ENCODE measurements at places on chromosomes 16 and 17.

DNA sequence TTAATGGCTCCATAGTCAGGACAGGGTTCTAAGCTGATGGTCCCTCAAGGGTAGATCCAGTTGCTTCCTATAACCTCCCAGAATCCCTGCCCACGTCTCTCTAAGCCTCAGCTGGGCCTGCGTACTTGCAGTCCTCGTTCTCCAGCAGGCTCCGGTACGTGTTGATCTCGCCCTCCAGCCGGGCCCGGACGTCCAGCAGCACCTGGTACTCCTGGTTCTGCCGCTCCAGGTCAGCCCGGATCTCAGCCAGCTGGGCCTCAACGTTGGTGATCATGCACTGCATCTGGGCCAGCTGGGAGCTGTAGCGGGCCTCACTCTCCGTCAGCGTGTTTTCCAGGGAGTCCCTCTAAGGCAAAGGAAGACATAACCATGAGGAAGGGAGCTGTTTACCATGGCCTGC, 4.5 kb downstream of the KRT32 start:
- no peak for DNase-seq

- no peak for DNase-seq
These were observed 27.4 kb downstream of the GRB7 start for GRCh38 chr17:39765175-39765574.

DNA sequence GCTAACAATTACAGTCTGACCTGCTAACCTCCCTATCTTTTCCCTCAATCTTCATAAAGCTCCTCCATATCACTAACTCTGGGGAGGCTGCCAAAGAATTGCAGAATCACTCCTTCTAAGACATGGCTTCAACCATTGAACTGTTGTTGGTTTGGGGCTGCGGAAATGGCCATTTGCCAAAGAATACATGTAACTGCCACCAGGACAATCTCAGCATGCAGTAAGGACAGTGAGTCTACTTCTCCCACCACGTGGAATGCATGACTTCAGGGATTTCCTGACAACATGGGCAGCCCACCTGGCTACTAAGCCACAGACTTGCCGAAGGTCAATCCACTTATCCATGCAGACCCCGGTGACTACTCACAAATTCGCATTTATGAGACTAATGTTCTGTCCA, 104.3 kb upstream of the NUDT7 start:
- no peak for DNase-seq

- DNase-seq = no peak
These were observed 9.0 kb upstream of the PHKG2 start for GRCh38 chr16:30738984-30739951.

GRCh38 chr17:9219631-9220397, 198.5 kb downstream of the NTN1 start:
- no peak for DNase-seq

DNA sequence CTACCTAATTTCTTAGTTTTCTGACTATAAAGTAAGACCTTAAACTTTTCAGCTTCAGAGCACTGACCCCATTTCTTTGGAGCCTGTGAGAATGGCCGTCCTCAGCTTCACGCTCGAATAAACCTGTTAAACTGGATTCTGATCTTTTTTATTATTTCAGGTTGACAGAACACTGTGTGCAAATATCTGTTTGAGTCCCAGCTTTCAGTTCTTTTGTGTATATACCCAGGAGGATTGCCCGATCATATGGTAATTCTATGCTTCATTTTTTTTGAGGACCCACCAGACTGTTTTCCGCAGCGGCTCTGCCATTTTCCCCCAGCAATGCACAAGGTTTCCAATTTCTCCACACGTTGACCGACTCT, 19.8 kb upstream of the KCNH6 start:
- no peak for DNase-seq

- DNase-seq = no peak
These were observed 255.2 kb upstream of the WSB1 start for GRCh38 chr17:27038676-27039075.

DNA sequence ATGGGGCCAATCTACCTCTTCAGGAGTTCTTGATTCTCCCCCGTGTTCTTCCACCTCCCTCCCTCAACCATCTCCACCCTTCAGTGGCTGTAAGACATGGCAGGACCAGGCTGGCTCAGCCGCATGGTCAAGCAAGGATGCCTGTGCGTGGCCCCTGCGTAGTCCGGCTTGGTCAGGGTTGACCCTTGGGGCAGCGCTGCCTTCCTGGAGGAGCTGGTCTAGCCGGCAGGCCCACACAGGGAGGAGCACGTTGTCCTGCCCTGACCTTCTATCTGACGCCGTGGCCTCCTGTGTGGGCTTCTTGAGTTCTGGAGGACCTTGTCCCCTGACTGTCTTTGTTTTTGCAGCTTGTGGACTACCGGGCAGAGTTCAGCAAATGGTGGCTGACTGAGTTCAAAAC, 169.8 kb downstream of the DNAH9 start:
- DNase-seq = no peak

DNA sequence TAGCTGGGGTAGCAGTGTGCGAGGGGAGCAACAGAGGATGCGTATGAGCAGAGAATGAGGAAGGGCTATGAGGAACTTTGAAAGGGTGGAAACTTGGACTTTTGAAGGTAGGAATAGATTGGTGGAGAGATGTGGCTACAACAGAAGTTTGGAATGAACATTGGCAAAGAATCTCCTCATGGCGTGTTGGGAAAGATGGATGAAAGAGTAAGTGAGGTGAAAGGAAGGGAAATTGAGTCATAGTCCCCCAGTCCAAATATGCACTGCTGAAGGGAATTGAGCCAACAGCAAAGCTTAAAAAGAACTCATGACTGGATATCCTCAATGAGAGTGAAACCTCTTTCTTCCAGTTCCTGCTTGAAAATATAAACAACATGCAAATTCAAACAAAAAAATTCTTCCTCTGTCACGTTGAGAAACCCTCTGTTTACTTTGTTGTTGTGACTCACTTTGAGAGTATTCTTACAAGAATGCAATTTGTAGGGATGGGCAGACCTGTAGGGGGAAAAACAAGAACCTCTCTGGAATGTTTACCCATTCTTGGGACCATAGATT, 313.2 kb upstream of the KCNJ16 start:
- DNase-seq = no peak

GRCh38 chr17:27299384-27300049, 5.6 kb downstream of the WSB1 start:
- no peak for DNase-seq

- no peak for DNase-seq
These were observed 215.3 kb upstream of the SOX9 start for GRCh38 chr17:71905376-71906031.

- DNase-seq = no peak
These were observed 42.3 kb downstream of the BEAN1 start for GRCh38 chr16:66469291-66469946.

GRCh38 chr17:75077496-75078283, 10.1 kb upstream of the SLC16A5 start:
- peak; percentile 31 for DNase-seq

DNA sequence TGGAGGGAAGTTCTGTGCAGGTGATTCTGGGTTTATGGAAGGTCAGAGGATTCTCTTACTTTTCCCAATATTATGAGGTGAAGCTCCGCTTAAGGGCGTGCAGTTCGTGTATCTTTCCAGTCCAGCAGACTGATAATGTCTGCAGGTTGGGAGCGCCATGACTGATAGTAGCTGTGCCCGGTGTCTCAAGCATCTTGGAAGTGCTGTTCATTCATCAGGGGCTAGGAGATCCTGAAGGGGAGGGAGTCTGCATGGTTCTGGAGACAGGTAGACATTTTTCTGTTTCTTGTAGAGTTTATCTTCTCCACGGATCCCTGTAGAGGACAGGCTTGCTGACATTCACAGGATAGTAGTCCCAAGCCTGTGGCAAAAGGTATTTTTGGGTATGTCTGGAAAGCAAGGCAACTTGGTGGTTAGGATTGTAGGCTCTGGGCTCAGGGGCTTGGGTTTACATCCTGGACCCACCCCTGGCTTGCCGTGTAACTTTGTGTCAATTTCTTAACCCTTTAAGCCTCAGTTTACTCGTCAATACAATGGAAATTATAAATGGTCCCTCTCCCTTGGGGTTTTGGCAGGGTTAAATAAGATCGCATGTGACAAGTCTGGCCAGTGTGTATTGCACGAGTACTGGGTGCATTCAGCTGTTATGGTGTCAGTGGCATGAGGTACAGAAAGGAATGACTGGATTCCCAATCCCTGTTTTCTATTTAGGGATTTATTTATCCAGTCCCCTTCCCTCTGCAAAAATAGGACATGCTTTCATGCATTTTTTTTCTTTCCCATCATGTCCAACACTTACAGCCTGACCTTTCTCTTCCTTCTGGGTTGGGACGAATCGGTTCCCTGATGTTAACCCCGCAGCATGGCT, 8.2 kb downstream of the HLF start:
- DNase-seq = no peak

GRCh38 chr17:12256380-12256995, 235.8 kb downstream of the MAP2K4 start:
- DNase-seq = no peak

DNA sequence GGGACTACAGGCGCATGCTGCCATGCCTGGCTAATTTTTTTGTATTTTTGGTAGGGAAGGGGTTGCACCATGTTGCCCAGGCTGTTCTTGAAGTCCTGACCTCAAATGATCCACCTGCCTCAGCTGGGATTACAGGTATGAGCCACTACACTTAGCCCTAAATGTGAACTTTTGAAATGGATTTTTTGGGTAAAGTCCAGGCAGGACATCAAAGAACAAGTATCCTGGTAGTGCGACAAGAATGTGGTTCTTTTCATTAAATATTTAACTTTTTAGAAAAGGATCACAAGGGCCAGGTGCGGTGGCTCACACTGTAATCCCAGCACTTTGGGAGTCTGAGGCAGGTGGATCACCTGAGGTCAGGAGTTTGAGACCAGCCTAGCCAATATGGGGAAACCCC, 15.3 kb upstream of the NBR1 start:
- no peak for DNase-seq
